ENCODE measurements at places on chromosomes 16 and 17.
A peak's percentile ranks its signal among the peaks of the same experiment; 100 is the strongest.

DNA sequence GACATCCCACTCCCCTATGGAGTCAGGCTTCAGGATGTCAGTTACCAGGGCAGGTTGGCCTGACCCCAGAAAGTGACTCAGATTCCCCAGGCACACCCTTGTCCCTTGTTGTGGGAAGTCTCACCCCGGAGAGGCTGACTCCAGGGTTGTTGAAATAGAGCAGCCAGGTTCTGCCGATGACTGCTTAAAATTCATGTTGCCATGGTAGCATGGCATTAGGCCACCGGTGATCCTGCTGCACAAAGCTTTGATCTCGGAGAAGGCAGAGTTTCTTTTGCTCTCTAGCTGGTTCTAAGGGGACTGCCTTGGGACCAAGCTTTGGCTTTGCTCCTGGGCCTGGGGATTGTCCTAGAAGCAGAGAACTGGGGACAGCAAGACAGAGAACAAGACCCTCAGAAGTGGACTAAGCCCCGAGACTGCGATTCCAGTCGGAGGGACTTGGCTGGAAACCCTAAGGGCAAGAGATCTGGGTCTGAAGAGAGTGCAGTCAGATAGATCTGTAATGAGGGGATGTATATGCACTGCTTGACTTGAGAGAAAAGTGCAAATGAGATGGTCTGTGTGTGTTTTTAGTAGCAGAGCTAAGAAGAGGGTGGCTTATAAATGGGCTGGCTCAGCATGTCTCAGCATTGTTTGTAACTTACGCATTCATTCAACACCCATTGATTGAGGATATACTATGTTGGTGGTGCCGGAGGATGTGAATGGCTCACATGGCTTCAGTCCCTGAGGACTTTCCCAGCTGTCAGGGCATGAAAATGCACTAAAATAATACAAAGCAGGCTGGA is 106.9 kb downstream of the RGS9 start:
- no peak for DNase-seq

DNA sequence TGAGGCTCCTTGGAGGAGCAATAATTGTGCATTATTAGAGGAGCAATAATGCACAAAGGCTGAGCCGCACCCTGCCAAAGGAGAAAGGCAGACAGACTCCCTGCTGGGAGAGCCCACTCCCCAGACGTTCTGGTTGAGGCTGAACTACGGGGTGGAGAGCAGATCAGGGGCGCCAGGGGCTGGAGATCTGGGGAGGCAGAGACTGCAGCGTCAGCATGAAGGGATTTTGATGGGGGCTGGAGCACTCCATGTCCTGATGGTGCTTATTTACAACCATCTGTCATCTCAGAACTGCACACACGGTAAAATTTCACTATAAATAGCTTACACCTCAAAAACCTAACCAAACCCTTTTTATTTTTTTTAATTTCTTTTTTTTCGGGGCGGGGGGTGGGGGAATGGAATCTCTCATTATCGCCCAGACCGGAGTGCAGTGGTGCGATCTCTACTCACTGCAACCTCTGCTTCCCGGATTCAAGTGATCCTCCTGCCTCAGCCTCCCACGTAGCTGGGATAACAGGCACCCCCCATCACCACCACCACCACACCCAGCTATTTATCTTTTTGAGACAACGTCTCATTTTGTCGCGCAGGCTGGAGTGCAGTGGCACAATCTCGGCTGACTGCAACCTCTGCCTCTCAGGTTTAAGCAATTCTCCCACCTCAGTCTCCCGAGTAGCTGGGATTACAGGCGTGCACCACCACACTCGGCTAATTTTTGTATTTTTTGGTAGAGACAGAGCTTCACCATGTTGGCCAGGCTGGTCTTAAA is 4.3 kb upstream of the C16orf95 start:
- DNase-seq: no peak

DNA sequence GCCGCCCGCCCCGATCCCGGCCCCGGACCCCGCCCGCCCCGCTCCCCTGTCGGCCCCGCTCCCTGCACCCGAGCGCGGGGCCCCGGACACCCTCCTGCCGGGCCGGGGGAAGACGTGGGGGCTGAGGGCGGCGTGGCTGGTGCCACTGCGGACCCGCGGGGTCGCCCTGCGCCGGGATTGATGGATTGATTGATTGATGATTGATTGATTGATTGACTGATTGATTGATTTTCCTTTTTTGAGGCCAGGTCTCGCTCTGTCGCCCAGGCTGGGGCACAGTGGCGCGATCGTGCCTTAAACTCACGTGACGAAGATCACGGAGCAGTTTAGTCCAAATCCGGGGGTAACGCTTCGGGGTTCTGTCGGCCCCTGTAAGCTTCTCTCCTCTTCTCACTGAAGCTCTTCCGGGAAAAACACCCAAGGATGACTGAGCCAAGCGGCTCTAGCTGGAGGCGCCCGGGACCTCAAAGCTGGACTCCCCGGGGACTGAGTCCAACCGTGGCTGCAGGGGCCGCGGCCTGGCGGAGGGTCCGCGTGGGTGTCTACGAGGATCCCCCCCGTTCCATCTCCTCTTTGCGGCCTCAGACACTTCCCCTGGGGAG is 40.2 kb upstream of the BHLHA9 start:
- no peak for DNase-seq

DNA sequence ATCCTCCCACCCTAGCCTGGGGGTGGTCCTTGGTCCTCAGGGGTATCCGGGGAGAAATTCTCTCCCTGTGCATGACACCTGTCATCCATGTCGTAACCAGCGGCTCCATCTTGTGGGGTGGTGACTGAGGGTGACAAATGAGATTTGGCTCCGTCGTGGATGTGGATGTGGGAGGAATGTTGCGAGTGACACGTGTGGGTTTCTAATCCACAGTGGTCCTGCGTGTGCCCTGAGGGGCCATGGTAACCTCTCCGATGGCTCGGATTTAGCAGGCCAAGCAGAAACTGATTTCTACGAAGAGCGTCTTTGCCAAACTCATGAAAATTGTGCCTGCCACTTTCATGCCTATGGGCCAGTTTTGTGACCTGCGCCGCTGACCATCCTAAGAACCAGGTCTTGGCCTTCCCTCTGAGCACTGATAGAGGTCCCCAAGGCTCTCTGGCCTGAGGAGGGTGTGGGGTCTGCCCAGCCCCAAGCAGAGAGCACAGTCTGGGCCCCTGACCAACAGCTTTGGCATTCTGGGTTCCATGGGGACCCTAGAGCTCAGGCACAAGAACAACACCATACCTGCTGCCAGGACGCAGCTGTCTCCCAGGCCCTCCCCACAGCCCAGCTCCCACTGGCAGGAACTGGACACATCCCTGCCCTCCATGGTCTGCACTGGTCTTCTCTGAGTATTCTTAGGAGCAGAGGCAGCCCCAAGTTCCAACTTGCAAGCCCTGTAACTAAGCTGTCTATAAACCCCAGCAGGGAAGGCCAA is 79.0 kb downstream of the AMFR start:
- DNase-seq: no peak

DNA sequence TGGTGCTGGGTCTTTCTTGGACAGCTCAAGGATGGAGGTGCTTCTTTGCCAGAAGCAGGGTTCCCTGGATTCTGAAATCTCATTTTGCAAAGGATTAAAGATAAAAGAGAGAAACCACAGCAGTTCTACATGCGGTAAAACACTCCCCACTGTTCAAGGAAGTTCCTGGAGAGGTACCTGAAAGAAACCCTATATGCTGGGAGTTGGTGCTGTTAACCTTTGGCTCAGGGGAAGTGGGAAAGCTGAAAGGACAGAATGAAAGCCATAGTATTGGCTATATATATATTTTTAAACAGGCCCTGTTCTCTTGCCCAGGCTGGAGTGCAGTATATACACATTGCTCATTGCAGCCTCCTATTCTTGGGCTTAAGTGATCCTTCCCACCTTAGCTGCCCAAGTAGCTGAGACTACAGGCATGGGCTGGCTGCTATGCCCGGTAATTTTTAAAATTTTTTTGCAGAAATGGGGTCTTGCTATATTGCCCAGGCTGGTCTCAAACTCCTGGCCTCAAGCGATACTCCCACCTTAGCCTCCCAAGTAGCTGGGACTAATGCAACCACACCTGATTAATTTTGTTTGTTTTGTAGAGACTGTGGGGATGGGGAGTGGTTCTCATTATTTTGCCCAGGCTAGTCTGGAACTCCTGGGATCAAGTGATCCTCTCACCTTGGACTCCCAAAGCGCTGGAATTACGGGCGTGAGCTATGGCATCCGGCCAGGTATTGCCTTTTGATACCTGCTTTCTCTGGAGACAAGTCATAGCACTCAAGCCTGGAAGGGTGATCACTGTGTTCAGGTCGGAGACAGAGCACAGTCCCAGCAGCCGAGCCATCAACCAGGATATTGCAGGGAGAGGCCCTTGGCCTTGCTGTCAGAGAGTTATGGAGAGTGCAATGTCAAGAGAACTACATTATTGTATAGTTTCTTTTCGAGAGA is 55.2 kb downstream of the MSI2 start:
- no peak for DNase-seq

GRCh38 chr17:43200127-43200526 is 11.5 kb upstream of the TMEM106A start:
- no peak for DNase-seq

GRCh38 chr17:17493986-17494466 is 2.2 kb downstream of the RASD1 start:
- DNase-seq: no peak

DNA sequence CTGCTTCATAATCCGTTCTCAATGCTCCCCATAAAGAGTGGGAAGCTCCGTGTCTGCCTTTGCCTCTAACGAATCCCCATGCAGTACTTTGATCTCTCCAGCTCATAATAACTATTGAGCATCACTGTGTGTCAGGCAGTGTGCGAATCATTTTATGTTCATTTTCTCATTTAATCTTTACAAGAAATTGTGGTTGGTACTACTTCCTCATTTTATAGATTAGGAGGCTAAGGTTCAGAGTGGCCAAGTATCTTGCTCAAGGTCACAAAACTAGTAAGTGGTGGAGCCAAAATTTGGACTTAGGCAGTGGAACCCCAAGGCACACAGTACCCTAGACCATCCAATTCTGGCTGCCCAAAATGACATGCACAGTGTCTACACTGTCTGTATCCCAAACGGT is 44.8 kb downstream of the ABCC12 start:
- no peak for DNase-seq

DNA sequence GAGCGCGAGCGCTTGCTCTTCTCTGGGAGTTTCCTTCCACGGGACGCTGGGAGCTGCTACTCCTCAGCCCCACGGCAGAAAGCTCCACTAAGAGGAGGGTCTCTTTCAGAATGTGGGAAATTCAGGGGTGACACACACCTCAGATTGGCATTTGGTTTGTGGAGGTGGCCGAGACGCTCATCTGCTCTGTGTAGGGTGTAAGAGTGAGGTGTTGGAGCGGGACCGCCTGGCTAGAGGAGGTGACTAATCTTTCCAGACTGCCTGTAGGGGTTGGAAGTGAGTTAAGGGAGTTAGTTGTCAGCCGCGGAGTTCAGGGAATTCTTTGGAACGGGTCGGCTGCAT is 735 bp downstream of the PSMD11 start:
- peak; percentile 21 for DNase-seq

DNA sequence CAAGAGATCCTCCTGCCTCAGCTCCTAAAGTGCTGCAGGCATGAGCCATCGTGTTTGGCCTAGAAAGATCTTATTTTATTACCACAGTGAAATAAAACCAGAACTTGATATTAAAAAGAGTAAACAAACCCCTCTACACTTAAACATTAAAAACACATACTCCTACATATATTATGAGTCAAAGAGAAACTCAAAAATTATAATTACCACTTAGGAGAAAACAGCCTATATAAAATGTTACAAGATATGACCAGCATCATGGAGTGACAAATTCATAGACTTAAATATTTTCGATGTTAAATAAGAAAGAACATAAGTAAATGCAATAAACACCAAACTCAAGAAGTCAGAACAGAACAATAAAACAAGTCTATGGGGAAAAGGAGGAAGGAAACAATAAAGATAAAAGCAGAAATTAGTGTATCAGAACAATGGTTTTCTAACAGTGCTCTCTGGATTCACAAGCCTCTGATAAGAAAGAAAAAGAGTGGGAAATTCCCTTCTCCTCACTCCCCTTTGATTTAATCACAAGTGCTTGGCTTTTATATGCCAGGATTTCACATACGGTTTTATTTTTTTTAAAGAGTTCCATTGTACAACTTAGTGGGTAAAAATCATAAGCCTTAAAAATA is 23.0 kb downstream of the SKAP1 start:
- no peak for DNase-seq

DNA sequence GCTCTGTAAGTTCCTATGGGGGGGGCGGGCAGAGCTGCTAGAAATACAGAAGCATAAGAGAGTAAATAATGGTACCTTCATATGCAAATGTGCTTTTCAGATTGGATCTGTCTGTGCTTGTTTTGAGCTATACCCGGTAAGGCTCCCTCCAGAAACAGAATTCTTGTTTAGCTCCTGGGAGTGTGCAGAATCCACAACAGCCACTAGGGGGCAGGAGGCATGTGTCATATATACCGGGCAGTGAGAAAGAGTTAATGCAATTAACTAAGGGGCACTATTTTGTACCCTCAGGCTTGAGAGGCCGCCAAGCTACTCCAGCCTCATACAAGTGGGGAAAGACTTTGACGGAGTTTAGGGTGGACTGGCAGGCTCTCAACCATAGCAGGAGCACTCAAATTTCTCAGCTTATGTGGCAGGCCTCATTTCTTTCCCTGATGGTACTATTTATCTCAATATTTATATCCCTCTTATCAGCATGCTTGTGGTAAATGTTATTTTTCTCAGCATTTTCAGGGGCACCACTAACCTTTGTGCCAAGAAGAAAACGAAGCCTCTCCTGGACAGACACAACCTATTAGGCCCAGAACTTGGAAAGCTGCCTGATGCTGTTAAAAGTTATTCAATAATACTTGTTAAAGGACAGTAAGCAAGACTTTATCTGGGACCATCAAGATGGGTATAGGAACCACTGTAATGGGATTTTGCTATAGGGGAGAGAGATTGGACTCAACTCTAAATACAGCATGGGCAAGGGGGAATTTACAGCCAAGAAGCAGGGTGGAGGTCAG is 10.7 kb upstream of the CENPV start:
- DNase-seq: peak; percentile 53

GRCh38 chr16:46852130-46852529 is 21.1 kb upstream of the C16orf87 start:
- DNase-seq: no peak

DNA sequence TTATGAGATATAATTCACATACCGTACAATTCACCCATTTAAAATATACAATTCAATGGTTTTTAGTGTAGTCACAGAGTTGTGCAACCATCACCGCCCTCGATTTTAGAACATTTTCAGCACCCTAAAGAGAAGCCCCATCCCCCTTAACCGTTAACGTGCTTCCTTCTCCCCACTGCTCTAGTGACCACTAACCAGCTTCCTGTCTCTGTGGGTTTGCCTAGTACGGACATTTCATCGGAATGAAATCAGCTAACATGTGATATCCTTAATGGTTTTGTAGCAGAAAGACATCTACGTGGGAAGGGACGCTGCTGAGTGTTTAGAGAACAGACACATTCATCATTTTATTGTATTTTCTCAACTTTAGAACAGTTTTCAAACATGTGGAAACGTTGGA is 80.8 kb upstream of the HSBP1 start:
- DNase-seq: no peak

DNA sequence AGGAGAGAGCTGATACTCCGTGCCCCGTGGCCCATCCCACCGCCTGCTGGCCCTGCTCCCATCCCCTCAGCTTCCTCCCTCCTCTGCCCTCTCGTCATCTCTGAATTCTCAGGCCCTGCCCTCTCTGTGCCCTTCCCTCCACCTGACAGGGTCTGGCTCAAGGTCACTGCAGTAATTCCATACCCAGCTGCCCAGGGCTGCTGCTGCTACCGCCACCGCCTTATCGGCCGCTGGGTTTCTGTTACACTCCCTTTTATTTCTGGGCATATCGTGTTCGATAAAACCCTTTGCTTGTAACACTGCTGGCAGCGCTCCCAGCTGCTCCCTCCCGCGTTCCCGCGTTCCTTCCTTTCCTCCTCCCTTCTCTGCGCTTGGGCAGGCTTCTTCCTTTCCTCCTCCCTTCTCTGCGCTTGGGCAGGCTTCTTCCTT is 1.2 kb downstream of the EPN3 start:
- no peak for DNase-seq

Measured in stimulated activated CD4-positive, alpha-beta T cell treated with anti-CD3 and anti-CD28 coated beads, TNF-alpha, amount 100 ng/mL, for 48 hours (primary cell).